ENCODE measurements at places on chromosomes 6 and 20. TPM values are rescaled to one million over a fixed set of nuclear protein-coding genes. Genes with fewer than 3 reads are reported as not detected.

The WFDC6 gene
- not detected for total RNA-seq

The FUT9 gene
- 5.7 TPM for total RNA-seq

The SYNE1 gene
- total RNA-seq, result 12.7 TPM

The NNAT gene
- total RNA-seq, result 0.54 TPM

The NR2E1 gene
- not detected for total RNA-seq

The PRDM13 gene
- total RNA-seq, result not detected

The PGC gene
- not detected for total RNA-seq

The ENPP4 gene
- total RNA-seq, result 6.1 TPM

The PNLDC1 gene
- not detected for total RNA-seq

The PACRG gene
- total RNA-seq, result 1.1 TPM
